Esophagus mucosa (tissue), 1 donor: ENCODE measurements at places on chromosomes 7 and 10. TPM values are rescaled to one million over a fixed set of nuclear protein-coding genes. Genes with fewer than 3 reads are reported as not detected.

ZNF804B gene
- total RNA-seq: not detected

PLXNA4 gene
- total RNA-seq: 1.1 TPM

CUBN gene
- 0.12 TPM for total RNA-seq

NEURL1 gene
- 0.16 TPM for total RNA-seq

MBL2 gene
- total RNA-seq: not detected

PNLIPRP3 gene
- total RNA-seq: 1.2 TPM

MET gene
- 10.4 TPM for total RNA-seq

METTL27 gene
- 1.9 TPM for total RNA-seq
